ENCODE measurements at places on chromosomes 12 and 14.

GRCh38 chr12:127830065-127830460 is 436.9 kb upstream of the TMEM132C start:
- DNase-seq, result no peak

DNA sequence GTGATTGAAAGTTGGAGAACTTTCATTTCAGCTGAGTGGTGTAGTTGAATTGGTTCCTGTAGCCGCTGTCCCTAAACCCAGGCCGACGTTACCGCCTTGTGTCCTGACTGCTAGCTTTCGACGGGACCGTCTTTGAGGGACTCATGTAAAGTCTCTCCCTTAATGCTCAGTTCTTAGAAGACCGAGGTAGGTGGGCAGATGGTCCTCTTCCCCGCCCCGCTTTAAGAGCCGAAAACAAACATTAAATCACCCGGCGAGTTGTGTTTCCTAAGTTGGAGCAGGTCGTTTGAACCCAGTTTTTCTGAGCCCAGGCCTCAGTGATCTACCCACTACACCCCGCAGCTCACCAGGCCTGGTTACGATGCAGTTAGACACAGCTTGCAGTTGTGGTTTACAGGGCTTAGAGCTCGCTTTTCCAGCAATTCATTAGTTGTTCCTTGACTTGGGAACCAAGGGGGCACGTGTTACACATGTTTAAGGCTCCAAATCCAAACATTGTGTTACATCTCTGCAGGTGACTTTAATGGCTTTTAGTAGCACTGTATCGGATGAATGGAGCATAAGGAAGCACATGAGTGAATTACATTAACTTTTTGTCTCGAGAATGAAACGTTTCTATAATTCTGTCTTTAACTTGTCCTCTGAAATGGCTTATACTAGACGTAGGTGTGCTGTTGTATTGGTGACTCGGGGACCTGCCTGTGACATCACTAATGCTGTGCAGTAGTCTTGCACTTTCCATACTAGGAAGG is 790 bp downstream of the NEDD1 start:
- DNase-seq, result no peak

DNA sequence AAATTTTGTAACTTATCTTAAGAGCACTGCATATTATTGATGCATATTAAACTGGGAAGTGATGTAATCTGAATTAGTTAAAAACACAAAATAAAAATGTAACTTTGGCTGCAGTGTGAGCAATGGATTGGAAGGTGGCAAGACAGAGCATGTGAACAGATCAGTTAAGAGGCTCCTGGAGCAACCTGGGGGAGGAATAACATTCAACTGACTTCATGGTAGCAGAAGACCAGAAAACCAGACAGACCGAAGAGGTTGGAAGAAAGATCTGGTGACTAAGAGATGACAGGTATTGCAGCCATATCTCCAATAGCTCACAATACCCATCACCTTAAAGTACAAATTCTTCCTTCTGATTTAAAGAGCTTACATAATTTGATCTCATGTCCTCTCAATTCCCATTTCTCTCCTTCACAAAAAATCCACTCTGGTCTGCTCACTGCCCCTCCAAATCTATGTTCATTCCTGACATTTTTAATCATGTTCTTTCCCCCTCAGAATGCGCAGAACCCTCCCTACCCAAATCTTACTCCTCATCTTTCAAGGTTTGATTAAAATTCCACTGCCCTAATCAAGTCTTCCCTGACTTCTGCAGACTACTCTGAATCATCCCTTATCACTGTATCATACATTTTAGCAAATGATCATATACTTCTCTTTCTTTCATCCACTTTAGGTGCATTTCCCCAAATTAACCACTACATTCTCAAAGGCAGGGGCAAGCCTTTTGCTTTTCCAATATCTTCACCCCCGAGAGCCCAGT is 51.5 kb downstream of the DUSP16 start:
- DNase-seq, result no peak

GRCh38 chr14:35375558-35376025 is 29.0 kb downstream of the NFKBIA start:
- DNase-seq, result no peak

DNA sequence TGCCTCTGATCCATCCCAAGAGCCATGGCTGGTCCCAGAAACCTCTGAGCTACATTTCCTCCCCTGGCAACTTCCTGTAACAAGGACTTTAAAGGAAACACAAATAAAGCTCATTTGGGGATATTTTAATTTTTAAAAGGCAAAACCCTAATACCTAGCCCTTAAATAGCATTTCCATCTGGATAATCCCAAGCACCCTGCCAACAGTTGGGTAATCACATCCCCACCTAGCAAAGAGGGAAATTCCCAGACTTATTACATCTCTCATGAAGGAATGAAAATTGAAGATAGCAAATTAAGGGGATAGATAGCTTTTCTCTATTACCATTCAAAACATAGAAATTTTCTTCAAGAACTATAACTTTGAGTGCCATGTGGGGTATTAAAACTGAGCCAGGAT is 213.7 kb upstream of the BMP4 start:
- no peak for DNase-seq

- DNase-seq, result no peak
Measured at GRCh38 chr12:80954857-80955520, 17.3 kb upstream of the LIN7A start.

GRCh38 chr12:39872425-39872824 is 233.5 kb downstream of the SLC2A13 start:
- no peak for DNase-seq

- no peak for DNase-seq
Measured at GRCh38 chr14:96630281-96630680, 128.1 kb downstream of the PAPOLA start.

DNA sequence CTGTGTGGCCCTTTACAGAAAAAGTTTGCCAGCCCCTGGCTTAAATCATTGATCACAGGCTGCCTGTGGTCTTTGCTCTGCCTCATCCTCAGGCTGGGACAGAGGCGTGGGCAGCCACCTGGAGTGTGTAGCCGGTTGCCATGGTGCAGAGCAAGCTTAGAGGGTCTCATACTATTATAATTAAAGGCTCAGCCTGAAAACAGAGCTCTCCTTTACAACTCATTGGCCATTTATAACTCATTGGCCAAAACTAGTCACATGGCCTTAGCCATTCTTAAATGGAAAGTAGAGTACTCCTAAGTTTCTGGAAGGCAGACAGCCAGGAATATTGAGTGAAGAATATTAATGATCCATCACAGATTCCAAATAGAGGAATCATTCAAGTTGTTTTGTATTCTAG is 3.0 kb downstream of the HSP90B1 start:
- DNase-seq, result no peak

DNA sequence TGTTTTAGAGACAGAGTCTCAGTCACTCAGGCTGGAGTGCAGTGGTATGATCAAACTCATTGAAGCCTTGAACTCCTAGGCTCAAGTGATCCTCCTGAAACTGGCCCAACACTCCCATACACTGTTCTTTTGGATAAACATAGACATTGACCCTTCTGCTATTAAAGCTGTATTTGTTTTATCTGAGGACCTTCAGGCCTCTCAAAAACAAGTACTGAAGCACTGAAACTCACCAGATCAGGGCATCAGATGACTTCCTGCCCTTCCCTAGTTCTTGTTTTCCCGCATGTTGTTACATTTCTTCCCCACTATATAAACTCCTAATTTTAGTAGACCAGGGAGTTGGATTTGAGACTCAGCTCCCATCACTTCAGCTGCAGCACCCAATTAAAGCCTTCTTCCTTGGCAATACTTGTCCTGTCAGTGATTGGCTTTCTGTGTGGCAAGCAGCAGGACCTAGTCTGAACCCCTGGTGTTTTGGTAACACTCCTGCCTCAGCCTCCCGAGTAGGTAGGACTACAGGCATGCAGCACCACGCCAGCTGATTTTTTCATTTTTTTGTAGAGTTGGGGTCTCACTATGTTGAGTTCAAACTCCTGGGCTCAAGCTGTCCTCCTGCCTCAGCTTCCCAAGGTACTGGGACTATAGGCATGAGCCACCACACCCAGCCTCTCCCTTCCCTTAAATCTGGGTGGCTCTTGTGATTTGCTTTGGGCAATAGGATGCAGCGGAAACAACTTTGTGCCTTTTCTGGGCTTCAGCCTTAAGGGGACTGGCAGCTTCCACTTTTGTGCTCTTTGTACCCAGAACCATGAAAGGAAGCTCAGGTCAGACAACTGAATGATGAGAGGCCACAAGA is 12.5 kb upstream of the IFT81 start:
- DNase-seq, result no peak

- no peak for DNase-seq
Measured at GRCh38 chr12:58291106-58291505, 349.7 kb downstream of the ATP23 start.

GRCh38 chr12:71626098-71626497 is 37.5 kb downstream of the ZFC3H1 start:
- DNase-seq, result no peak

DNA sequence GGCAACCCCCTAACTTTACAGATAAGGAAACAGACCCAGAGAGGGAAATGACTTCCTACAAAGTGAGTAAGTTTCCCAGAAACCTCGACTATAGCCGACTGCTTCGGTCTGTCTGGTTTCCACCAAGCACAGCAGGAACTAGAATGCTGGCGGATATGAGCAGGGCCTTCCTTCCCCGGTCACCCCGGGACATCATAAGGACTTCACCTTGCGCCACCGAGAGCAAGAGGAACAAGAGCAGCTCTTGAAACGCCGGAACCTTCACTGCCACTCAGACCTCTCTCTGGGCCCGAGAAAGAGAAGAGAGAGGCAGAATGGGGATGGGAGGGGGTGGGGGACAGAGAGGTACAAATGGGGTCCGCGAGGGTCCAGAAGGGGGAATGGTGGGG is 29.4 kb upstream of the GPR68 start:
- no peak for DNase-seq

DNA sequence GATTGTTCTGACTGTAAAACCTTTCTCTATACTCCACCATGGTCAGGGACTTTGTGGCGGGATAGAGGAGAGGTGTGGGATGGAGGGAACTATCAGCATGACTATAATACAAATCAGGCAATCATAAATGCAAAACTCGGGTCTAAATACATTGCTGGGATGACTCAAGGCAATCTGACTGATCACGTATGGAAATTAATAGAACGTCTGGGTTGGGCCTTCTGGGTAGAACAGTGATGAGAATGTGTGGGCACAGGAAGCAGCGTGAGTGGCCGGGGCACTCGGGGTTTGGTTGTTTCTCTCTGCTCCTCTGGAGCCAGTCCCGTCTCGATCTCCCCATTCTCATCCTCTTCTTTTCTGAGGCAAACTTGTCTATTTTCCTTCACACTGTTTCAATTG is 485.8 kb downstream of the VRK1 start:
- DNase-seq, result no peak

DNA sequence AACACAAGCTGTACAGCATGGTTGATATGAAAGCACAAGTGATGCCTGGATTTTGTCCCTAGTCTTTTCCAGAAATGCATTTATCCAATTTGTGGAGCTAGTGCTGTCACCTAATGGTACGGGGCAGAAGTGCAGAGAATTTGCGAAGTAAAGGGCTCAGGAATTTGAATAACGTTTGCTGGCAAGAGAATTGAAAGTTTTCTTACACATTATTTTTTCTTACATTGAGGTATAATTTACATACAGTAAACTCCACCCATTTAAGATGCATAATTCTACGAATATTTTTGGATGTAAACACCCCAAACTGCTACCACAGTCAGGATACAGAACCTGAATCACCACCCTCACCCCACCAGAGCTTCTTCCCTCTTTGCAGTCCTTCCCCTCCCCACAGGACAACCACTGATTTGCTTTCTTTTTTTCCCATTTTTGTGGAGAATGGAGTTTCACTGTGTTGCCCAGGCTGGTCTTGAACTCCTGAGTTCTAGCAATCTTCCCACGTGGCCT is 3.5 kb downstream of the AICDA start:
- DNase-seq, result peak; percentile 11

GRCh38 chr12:107525063-107525718 is 160.4 kb upstream of the PWP1 start:
- no peak for DNase-seq

DNA sequence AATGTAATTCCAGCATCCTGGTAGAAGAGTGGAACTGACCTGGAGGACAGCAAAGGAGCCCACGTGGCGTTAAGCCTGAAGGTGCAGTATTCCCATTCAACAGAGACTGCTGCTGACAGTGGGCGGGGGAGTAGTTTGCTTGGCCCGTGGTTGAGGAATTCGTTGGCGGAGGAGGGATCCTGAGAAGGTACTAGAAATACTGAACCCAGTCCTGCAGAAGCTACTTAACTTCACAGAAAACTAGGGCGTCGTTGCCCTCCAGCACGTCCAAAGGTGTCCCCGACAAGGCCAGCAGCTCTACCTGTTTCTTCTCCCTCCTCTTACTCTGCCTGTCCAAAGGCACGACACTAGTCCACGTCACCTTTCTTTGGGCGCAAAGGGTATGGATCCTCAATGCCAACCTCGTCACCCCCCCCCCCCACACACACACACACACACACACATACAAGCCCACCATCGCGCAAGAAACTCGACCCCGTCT is 303 bp downstream of the PUS7L start:
- DNase-seq, result no peak

DNA sequence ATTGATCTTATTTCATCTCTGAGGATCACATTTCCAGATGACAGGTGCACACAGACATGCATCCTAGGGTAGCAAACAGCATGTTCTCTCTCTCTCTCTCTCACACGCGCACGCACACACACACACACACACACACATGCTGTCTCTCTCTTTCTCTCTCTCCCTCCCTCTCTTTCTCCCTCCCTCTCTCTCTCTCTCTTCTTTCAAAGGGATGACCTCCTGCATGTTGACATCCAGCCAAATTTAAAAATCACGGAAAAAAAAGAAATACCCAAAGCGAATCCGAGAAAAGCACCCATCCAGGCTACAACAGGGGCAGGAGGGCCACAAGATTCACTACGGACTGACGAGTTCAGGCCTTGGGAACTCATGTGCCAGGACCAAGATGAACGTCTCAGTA is 2.3 kb downstream of the KSR2 start:
- no peak for DNase-seq

DNA sequence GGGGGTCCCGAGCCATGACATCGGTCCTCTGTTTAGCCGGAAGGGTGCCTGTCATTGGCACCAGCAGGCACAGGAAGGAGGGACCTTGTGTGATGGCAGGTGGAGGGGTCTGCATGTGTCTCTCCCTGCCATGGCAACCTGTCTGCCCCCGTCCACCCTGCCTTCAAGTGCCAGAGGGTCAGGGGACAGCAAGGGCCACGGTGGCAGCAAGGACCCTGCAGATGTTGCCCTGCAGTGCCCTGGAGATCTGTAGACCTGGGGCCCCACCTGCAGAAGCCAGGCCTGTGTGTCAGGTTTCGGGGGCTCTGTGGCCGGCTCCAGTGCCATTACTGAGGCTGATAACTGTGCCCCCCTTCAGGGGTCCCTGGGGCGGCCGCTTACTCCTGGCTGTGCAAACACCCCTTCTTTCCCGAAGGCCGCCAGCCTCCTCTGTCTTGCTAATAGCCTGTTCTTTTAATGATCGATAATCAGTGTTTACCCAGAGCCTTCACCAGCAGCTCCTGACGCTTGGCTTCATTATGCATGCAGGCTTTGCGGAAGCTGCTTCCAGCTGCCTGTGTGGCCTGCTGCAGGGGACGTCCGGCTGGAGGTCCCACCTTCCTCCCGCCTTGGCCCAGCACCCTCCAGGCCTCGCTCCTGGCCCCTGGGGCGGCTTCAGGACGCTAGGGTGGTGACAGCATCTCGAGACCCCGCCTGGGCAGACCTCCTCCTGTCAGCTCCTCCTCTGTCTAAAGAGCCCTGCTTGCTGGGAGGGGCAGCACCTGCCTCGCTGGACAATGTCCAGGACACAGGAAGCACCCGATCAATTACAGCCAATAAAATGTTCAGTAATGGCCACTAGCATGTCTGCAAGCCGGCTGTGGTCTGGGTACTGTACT is 153.0 kb downstream of the KIF26A start:
- DNase-seq, result no peak

GRCh38 chr14:85537526-85537925 is 7.6 kb downstream of the FLRT2 start:
- DNase-seq, result no peak

Measured in NCI-H524 treated with DMSO at 0.1 percent for 48 hours (cell line).